ENCODE measurements at places on chromosomes 6 and 20.
A peak's percentile ranks its signal among the peaks of the same experiment; 100 is the strongest.

- DNase-seq = peak; percentile 38
These were observed 517 bp downstream of the ACTL10 start for GRCh38 chr20:33667245-33667675.

DNA sequence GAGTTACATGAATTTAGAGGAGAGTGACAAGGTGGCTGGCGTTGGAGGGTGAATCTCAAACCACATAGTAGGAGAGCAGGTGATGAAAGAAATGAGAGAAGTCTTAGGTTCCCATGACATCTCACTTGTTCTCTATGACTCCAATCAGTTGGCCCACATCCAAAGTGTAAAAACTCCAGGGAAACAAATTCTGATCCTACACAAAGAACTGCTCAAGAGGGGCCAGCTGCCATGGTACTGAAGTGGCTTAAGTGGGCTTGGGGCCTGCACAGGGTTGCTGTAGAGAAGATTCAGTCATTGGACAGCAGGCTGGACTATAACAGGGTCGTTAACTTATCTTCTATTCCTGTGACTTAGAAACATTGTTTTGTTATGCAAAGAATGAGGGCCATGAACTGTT is 7.6 kb upstream of the ADGRF4 start:
- DNase-seq = no peak

DNA sequence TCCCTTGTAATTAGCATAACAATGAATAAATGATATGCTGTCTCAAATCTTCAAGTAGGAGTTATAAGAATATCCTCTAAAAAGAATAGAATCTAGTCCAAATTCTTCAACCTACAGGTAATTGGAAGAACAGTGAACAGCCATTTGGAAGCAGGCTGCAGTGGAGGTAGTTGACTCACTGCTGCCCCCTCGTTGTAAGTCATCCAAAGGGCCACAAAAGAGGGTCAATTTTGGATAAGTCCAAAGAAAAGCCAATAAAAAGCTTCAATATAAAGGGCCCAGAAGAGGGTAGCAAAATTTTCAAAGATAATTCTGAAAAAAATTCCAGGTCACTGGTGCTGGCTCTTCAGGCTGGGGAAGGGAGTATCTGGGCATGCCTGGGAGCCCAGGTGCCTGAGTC is 60.8 kb upstream of the SSTR4 start:
- no peak for DNase-seq

DNA sequence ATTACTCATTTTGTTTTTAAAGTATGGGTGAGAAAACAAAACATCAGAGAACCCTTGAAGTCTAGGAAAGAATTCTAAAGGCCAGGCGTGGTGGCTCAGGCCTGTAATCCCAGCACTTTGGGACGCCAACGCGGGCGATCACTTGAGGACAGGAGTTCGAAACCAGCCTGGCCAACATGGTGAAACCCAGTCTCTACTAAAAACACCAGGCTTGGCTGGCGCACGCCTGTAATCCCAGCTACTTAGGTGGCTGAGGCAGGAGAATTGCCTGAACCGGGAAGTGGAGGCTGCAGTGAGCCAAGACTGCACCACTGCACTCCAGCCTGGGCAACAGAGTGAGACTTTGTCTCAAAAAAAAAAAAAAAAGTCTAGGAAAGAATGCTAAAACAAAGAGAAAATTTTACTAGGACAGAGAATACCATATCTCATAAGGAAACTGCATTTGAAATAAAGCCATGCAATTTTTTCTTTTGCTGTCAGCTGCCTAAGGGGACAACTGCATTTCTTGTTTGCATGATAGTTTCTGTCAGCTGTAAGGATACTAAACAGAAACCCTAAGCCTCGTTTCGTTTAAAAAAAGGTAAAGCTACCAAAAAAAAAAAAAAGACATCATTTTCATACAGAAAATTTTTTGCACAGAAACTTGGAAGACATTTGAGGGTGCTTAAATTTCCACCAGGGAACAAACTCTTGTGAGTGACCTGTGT is 32.1 kb downstream of the SMLR1 start:
- no peak for DNase-seq

- no peak for DNase-seq
These were observed 128.8 kb downstream of the PHACTR1 start for GRCh38 chr6:12845224-12846004.

DNA sequence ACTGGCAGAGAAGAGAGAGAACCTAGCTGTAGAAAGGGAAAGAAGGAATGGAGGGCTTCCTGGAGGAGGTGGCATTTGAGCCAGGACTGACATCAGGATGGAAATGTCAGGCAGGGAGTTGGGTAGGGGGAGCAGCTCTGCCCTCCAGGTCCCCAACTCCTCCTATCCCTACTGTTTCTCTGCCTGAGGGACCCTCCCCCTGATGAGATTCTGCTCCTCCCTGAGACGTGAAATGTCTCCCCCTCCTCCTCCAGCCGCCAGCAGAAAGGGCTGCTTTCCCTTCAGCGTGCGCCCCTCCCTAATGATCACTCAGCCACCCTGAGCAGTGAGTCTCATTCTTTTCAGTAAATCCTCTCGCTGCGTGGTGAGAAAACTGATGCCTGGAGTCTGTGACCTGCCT is 40.6 kb downstream of the HLA-DPB1 start:
- DNase-seq = no peak

GRCh38 chr6:165661664-165662025 is 1.4 kb downstream of the PDE10A start:
- DNase-seq = no peak

DNA sequence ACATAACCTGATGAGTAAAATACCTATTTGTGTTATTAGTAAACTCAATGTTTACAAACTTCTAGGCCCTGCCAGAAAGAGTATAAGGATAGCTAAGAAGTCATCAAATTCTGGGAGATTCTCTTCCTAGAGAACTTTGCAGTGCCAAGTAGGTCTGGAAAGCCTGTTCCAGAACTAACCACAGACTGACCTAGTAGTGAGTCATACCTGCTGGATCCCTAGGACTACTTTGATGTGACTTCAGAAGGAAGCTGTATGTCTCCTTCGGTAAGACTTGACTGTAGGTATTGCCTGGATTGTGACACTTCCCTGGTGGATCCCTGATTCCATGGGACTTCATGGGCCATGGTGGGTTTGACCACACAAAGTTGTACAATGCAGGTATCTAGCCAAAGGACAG is 131.7 kb downstream of the DNAH8 start:
- no peak for DNase-seq

DNA sequence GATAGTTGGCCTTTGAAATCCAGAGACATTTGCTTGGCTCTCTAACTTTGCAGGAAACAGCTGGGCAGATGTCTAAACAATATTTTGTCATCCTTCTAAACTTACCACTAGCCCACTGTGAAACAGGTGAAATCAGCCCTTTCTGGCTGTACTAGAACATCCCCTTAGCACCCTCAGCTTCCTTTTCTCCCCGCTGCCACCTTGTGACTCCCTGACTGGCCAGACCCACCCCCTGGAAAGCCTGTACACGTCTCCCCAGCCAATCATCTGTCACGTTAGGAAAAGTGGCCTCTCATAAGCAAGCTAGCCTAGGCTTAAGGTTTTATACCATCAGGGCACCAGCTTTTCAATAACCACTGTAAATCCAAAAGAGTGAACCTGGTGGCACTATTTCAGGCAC is 88.6 kb upstream of the E2F3 start:
- no peak for DNase-seq
